NCI-H1092 (cell line): ENCODE measurements at places on chromosomes 13 and 19.

DNA sequence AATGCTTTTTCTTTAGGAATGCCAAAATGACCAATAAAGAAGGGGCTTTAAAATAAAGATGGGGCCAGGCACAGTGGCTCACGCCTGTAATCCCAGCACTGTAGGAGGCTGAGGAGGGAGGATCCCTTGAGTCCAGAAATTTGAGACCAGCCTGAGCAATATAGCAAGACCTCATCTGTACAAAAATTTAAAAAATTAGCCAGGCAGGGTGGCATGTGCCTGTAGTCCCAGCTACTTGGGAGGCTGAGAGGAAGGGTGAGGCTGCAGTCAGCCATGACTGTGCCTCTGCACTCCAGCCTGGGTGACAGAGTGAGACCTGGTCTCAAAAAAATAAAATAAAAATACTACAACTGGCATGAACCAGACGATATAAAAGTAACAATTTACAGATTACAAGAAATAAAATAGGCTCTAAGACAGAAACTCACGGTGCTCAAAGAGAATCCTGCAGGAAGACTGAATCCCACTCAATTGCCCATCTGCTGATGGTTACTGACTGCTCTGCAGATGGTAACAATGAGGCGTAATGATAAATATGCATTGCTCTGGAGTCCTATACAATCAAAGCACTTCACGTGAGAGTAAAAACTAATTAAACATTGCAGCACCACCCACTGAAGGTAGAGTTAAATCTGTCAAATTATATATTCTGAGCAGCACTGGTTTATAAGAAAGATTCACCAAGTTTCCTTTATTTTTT is 93.2 kb downstream of the LHFPL6 start:
- DNase-seq = no peak

- DNase-seq = no peak
Observed at GRCh38 chr19:4584670-4585460, 25.4 kb upstream of the SEMA6B start.

- DNase-seq = no peak
Observed at GRCh38 chr19:15911599-15912235, 13.8 kb upstream of the CYP4F2 start.

- no peak for DNase-seq
Observed at GRCh38 chr19:15780610-15781418, 6.6 kb upstream of the OR10H5 start.

DNA sequence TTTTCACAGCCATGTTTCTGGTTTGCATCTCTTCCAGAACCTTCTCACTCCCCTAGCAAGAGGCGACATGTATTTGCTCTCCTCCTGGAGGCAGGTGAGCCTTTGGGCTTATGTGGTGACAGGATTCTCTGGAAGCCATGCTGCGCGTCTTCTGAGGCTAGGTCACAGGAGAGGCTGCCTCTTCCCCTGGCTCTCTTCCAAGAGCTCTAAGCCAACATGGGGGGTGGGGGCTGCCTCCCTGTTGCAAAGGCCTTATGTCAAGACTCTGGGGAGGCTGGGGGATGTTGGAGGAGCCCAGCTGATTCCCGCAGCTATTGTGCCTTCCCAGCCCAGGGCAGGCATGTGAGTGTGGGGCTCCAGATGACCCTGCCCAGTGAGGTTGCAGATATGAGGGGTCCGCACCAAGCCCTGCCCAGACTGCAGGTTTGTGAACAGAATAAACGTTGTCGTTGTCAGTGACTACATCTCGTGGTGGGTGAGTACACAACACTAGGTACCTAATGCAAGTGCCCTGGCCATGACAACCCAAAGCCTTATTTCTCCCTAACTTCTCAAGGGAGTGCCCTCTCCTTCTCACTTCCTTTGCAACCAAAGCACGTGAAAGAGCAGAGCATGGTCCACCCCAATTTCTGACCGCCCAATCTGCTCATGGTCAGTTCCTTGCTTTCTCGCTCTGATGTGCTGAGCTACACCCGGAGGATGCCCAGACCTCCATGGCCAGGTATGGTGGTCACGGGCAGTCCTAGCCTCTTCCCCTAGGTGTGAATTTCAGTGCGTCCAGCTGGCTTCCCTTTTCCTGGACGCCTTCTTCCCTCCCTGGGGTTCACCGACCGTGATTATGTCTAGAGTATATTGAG is 44.9 kb downstream of the TEX29 start:
- no peak for DNase-seq

DNA sequence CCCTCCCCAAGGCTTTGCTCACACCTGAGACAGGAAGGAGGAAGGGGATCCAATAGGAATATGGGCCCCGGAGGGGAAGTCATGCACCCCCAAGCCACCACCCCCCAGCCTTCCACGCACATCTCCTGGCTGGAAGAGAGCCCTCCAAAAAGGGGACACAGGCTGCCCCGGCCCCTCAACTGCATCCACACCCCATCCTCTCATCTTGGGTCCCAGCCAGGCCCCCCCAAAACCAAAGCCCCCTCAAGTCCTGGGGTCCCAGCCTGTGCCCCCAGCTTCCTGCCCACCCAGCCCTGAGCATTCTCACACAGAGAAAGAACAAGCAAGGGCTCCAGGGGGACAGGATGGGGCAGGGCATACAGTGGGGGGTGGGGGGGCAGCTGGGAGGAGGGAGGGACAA is 12.1 kb downstream of the SMIM24 start:
- DNase-seq = no peak

DNA sequence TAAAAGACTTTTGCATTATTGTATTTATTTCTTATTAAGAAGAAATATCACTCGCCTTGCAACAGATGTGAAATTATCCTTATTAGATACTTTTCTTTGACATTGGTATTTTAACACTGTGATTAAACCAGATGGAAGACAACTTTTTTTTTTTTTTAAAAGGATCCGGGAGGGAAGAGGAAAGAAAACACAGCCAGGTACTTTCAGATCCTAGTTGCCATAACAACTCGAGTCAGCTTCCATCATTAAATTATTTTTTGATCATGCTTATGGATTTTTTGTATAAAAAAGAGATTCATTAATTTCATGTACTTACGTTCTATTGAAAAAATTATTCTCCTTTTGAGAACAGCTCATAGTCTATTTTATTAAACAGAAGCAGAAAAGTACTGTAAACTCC is 515.7 kb downstream of the TBC1D4 start:
- DNase-seq = no peak

GRCh38 chr19:10142701-10143375 is 23.1 kb upstream of the EIF3G start:
- no peak for DNase-seq

DNA sequence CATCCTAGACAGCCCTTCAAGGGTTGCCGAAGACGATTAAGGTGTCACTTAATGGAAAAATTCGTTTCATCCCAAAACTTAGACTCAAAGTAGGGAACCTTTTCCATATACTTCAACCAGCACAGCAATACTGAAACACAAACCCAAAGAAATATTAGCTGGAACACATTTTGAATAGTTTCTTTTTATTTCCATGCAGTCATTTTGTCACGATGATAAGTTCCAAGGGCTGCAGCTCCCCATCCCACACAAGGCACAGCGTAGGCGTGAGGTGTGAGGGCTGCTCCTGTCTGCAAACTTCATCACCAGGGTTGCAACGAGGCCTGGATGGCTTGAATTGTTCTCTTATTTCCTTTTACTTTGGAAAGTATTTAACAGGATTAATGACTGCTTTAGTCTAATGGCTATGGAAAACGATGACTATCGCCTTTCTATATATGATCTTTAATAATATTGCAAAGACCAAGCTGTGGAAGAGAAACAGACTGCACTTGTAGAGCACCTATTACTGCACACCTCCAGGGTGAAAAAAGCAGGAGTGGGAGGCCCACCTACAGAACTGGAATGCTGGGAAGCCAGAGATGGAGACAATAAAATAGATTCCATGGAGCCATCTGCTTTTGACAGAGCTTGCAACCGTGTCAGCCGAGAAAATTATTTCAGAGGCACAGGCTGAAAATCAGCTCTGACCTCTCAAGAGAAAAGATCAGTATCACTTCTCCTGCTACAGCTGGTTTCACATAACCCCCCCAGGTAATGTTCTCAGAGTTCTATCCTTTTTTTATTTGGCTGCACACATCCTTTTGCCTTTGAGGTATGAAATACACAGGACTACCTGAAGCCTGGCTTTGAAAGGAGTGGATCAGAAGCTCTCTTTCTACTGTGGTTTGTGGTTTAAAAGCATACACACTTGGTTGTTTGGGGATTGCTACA is 274.5 kb upstream of the NBEA start:
- no peak for DNase-seq

GRCh38 chr13:31638577-31638976 is 100.7 kb upstream of the RXFP2 start:
- no peak for DNase-seq

GRCh38 chr19:58311345-58311865 is 6.2 kb downstream of the ERVK3-1 start:
- no peak for DNase-seq

GRCh38 chr19:2343289-2343982 is 15.0 kb downstream of the SPPL2B start:
- DNase-seq = no peak

DNA sequence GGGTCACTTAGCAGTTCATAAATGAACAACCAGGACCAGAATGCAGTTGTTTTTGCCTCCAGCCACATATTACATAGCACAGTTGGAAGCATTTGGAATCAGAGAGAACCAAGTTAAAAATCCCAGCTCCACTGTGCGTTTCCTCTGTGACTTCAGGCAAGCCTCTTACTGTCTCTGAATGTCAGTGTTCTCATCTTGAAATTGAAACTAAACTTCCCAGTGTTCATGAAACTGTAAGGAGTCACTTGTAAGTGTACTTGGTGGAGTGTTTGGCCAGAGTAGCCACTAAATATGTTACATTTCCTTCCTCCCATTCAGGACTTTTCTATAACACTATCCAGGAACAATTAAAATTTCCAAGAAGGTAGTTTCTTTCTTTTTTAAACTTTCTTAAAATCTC is 276.8 kb downstream of the KCNRG start:
- no peak for DNase-seq

- no peak for DNase-seq
Observed at GRCh38 chr19:38705197-38706019, 38.9 kb downstream of the CAPN12 start.

DNA sequence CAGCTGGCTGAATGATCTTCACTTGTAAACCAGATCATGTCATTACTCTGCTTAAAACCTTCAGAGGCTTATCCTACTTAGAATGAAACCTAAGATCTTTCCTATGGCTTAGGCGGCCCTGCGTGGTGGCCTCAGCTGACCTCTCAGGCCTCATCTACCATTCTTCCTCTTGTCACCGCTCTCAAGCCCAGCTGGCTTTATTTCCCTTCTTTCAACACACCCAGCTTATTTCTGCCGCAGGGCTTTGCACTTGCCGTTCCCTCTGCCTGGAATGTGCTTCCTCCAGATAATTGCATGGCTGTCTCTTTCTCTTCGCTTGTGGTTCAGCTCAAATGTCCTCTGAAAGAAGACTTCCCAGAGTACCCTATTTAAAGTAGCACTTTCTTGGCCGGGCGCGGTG is 3.6 kb upstream of the ASF1B start:
- no peak for DNase-seq

GRCh38 chr13:76790526-76790925 is 95.7 kb downstream of the KCTD12 start:
- DNase-seq = no peak

- no peak for DNase-seq
Observed at GRCh38 chr19:45099467-45100191, 6.7 kb downstream of the PPP1R37 start.

- DNase-seq = no peak
Observed at GRCh38 chr13:27053210-27053884, 118.3 kb downstream of the USP12 start.

DNA sequence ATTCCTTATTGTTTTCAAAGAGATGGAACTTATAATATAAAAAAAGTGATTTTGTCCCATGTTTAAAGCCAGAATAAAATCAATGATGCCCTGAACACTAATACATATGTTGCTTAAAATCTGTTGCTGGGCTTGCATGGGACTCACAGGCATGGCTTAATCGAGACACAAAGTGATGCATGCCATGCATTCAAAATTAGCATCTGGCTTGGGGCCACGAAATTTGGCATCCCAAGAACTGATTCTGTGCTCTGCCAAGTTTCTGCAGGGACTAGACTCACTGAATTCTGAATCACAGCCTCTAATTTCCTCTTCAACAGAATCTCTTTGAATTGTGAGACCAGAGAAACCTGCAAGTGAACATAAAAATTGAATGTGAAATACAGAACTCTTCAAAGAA is 109.2 kb downstream of the PCDH17 start:
- no peak for DNase-seq

DNA sequence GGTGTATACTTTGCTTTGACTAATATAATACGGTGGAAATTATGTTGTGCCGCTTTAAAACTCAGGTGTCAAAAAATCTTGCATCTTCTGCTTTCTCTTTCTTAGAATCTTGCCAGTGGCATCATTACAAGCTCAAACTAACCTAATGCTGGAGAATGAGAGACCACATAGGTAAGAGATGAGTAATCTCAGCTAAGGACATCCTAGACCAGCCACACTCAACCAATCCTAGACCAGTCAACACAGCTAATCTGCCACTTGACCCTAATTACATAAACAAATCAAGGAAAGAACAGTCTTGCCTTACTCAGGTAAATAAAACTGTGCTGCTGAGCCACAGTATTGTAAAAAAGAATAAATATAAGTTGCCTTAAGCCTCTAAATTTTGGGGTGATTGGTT is 1323.9 kb upstream of the SPRY2 start:
- no peak for DNase-seq

GRCh38 chr19:1862424-1863327 is 703 bp downstream of the KLF16 start:
- DNase-seq = no peak

DNA sequence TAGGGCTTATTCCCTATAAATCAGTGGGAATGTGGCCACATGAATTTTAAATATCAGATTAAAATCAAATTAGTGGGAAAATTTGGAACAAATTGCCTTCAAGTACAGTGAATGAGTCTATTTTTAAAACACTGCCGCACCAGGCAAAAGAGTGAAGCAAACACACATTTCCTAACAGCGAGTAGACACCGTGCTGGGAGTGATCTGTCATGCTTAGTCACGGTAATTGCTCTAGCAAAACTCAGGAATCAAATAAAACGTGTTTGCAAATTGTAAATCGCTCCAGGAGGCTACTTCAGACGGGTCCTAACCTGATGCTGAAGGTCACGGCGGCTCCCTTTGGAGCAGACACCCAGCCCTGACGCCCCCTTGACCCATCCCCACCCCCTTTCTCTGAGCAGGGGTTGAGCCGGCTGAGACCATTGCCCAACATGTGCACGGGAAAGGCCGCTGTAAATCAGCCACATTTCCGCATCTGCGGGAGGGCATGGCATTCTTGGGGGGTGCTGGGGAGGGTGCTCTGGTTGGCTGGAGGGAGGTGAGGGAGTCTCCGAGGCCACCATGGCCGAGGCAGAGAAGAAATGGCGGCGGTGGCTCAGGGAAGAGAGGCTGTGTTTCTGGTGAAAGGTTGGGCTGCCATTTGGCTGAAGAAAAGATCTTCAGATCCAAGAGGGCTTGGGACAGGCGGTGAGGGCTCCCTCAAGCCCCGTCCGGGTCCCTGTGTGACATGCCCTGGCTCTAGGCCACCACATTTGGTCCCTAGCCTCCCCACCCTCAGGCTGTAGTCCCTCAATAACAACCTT is 8.9 kb downstream of the CEBPA start:
- DNase-seq = no peak

GRCh38 chr13:26951581-26952177 is 191.1 kb upstream of the GPR12 start:
- DNase-seq = no peak
